ENCODE measurements at places on chromosomes 11 and 22. TPM values are rescaled to one million over a fixed set of nuclear protein-coding genes. Genes with fewer than 3 reads are reported as not detected.

KCNJ4 gene
- total RNA-seq: 0.27 TPM

ANO5 gene
- not detected for total RNA-seq

TRIM6 gene
- 2.1 TPM for total RNA-seq

FAM83F gene
- total RNA-seq: 0.22 TPM

RPLP2 gene
- total RNA-seq: 1,171 TPM

DSCAML1 gene
- total RNA-seq: not detected

SLC17A6 gene
- not detected for total RNA-seq

PDGFB gene
- total RNA-seq: 16.9 TPM

MMP13 gene
- 6.5 TPM for total RNA-seq

MUC5B gene
- not detected for total RNA-seq

MS4A6A gene
- not detected for total RNA-seq

BIK gene
- total RNA-seq: not detected

WNT7B gene
- 0.18 TPM for total RNA-seq

ARRB1 gene
- 14.4 TPM for total RNA-seq

TLCD5 gene
- total RNA-seq: 8.8 TPM

MUC5AC gene
- not detected for total RNA-seq

TSSK2 gene
- not detected for total RNA-seq

SORL1 gene
- 0.92 TPM for total RNA-seq

DENND6B gene
- 8.1 TPM for total RNA-seq

FOLH1 gene
- total RNA-seq: not detected

Measured in chondrocyte (in vitro differentiated cells).